Stimulated activated naive B cell treated with anti-CD40 and anti-IgM and Interleukin-4, amounts not matched to agents 10 μg/mL and 1 μg/mL and 100 μg/mL, for 72 hours (primary cell): ENCODE measurements at places on chromosomes 1 and 21.

GRCh38 chr1:43901196-43901961, 32.2 kb upstream of the ARTN start:
- no peak for DNase-seq

DNA sequence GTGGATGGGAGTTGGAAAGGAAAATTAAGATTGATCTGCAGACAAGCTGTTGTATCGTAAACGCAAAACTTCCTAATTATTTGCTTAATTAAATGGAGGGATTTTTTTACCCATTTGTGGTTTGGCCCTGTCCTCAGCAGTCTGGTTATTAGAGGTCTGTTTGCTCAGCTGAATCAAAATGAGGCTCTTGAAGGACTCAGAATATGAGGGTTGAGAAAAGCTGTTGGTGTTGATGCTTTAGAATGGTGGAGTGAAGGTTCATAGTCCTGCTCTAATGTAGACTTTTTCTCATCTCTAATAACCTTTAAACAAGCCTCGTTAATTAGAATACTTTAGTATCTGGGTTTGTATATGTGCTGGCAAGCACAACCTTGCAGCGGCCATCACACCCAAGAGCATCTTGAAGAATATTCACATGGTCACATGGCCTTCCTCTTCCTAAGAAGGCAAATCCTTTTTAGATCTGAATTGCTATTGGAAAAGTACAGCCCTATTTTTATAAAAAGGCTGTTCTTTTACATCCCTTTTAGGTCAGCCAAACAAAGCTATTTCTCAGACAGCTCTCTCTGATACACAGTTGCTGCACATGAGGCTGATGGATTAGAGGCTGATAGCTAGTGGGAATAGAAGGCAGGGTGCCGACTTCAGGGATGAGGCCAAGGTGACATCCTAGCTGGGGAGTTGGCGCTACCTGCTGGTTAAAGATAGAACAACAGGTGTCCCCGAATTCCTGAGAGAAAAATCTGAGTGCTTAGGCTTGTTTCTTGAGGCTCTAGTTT, 53.8 kb downstream of the MACF1 start:
- DNase-seq = peak; percentile 28

DNA sequence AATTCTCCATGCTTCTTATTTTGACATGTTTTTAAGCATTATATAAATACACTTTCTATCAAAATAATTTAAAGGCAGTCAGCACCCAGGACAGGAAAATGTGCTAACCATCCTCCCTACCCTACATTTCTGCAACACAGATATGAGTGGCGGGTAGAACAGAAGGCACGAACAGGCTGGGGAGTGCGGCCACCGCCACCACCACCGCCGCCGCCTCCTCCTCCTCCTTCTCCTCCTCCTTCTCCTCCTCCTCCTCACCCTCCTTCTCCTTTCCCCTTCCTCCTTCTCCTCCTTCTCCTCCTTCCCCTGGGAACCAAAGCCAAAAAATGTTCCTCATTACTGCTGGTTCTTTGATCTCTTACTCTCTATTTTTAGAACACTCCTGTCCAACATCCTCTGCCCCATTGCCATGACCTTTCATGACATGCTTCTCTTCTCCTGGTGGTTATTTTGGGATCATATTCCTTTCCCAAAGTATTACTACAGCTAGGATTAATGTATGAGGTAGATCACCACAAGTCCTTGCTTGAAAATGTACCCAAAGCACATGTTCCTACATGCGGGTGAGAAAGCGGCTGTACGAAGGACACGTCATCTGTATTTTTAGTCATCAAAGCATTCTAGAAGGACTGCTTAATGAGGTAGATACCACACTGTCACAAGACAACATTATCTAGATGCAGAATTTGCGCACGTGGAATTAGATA, 24.5 kb upstream of the CCN1 start:
- no peak for DNase-seq

DNA sequence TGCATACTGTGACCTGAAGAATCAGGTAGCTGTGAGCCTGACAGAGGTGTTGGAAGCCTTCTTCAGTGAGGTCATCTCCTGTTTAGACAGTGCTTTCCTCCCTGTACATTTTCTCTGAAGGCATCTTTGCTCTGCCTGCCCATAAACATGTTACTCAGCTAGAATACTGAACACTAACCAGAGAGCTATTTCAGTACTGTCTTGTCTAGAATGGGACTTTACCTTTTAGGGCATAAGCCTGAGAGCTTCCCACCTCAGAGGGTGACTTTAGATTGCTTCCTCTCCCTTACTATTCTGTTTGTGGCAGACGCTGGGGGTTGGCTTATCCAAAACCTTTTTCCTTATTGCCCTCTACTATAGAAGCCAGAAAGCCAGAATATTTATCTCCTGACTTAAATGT, 23.3 kb upstream of the ZNF326 start:
- no peak for DNase-seq

GRCh38 chr1:61442544-61442943, 282.4 kb downstream of the TM2D1 start:
- no peak for DNase-seq

- no peak for DNase-seq
These were observed 3.8 kb downstream of the DNASE2B start for GRCh38 chr1:84402060-84402459.

GRCh38 chr1:239811211-239811885, 280.3 kb upstream of the FMN2 start:
- no peak for DNase-seq

DNA sequence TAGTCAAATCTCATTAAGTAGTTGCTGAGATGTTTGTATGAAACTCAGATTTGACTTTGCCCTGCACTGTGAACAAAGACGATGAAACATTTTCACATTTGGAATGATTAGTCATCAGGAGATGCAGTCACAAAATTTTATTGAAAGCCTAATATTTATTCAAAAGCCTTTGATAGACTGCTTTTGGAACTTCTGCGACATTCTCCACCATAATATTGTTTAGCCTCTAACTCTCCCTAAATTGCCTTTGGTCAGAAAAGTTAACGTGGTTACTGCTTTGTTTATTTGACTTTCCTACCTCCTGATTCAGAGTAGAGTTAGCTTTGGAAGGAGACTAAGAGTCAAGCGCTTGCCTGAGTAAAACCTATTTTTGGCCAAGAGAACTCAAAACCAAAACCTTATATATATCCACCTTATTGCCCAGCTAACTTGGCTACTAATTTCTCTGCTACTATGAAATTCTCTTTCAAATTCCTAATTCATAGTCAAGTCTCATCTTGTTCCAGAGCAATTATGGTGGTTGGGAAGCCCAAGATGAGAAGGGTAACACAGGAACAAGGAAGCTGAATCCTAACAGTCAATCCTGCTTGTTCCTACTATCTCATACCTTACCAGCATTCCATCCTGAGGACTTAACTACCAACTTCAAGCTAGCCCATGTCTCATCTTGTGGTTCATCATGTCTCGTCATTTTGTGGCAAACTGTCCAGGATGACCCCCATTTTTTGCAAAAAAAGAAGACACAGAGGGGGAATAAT, 429.6 kb downstream of the USP25 start:
- DNase-seq = no peak

- no peak for DNase-seq
These were observed 6.3 kb upstream of the RSBN1 start for GRCh38 chr1:113818578-113818977.

- no peak for DNase-seq
These were observed 16.0 kb downstream of the RAP1GAP start for GRCh38 chr1:21652937-21653743.

DNA sequence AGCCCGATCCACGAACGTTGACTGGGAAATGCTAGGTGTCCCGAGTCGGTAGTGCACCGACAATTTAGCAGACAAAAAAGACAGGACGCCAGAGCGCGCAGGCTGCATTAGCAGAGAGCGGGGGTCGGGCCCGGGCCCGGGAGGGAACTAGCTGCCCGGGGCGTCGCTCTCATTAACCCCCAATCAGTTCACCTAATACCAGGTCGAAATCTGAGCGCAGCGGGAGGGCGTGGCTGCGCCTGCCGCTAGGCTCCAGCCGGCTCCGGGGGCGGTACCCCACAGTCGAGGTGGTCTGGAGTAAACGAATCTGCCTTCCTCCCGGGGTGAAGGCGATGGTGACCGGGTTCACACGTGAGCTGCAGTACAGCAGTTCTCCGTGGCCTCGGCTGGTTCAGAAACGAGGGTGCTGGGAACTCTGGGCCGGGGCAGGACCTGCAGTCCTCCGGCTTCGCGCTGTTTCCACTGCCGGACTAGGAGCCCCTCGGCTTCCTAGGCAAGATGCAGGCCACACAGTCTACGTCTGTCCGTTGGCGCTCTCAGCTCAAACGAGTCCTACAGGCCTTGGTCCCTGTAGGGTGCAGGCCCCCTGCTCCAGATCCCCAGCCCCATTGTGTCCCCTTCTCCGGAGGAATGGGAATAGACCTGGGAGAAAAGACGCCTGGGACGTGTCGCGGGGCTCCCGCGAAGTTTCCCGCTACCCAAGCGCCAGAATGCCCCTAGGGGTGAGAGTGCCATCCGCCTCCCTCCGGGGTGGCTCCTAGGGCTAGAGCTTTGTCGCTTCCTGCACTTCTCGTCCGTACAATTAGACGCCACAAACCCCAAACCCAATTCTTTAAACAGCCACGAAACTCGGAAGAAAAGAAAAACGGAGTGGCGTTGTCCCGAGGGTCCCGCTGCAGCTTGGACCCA, 2.0 kb downstream of the GFI1 start:
- DNase-seq = peak; percentile 43

- DNase-seq = no peak
These were observed 31.0 kb upstream of the EFCAB14 start for GRCh38 chr1:46749921-46750404.

GRCh38 chr1:70866542-70867264, 180.9 kb downstream of the PTGER3 start:
- DNase-seq = no peak

GRCh38 chr1:84941843-84942242, 48.8 kb upstream of the LPAR3 start:
- no peak for DNase-seq

DNA sequence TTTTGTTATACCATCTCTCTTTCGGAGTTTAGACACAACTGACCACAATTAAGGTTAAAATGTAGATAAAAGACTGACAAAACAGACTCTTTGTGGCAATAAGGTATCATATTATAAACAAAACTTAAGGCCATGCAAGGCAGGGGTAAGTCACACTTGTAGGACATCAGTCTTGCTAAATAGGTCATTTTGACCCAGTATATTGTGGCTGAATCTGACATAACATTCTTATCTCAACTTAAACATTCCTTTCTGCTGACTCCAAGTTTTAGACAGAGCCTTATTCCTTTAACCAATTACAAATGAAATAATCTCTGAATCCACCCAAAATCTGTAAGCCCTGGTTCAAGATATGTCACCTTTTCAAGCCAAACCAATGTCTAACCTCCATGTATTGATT, 733.4 kb upstream of the B3GALT2 start:
- no peak for DNase-seq

DNA sequence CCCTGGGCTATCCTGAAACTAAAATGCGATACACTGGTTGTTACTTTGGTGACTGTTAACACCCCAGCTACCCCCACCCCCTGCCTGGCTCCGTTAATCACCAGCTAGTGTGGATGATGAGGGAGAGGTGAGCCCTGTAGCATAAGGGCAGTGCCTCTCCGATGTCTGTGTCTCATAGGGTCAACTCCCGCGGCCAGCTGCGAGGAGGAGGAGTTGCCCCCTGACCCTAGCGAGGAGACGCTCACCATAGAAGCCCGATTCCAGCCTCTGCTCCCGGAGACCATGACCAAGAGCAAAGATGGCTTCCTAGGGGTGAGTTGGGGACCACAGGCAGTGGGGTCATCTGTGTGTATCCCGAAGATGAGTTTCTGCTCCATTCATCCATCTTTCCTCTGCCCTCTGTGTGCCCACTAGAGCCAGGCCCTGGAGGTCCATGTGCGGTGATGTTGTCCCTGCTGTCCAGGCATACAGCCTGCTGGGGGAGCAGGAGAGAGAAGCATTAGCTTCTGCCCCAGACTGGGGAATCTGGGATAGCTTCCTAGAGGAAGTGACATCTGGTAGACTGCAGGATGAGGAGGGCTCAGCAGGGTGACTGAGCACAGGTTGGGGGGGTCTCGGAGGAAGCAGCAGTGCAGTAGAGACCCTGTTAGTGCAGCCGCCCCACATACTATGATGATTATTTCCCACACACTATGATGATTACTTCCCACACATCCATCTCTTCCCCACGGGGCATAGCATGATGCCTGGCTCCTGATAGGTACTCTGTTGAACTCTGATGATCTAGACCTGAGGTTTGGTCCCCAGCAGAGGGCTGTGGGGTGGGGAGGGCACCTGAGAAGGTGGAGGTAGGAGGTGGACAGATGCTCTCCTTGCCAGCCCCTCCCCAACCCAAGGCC, 5.2 kb downstream of the SELENON start:
- DNase-seq = no peak

DNA sequence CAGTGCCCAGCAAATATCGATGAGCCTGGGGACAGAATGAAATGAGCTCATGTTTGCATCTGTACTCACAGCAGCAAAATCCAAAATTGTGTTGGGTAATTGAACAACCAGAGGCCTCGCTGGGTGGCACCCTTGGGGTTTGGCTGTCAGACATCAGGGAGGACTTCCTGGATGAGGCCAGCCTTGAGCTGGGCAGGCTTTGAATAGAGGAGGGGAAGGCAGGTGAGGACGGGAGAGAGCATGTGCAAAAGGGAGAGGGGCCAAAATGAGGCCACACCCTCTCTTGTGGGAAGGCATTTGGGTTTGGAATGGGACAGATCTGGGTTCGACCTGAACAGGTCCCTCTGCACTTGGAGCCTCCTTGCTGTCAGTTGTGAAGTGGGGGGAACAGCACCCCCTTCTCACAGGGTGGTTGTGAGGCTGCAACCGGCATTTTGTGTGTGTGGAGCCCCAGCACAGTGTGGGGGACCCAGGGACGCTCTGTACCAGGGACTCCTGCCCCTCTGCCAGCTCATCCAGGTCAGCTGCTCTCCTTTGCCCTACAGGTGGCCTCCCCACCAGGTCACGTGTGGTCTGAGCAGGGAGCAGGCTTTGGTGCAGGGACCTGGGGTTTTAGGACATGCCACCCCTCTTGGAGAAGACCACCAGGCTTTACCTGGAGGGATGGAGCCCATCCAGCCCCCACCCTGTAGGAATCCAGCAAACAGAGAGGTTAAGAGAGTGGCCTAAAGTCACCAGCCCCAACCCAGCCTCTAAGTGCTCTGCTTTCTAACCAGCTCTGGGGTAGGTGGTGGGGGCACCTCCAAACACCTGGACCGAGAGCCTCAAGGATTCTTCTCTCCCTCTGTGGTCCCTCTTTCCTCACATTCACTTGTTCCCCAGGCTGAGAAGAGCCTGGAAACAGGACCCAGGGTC, 521.8 kb downstream of the PTPRU start:
- no peak for DNase-seq
